ENCODE measurements at places on chromosomes 4 and X.

DNA sequence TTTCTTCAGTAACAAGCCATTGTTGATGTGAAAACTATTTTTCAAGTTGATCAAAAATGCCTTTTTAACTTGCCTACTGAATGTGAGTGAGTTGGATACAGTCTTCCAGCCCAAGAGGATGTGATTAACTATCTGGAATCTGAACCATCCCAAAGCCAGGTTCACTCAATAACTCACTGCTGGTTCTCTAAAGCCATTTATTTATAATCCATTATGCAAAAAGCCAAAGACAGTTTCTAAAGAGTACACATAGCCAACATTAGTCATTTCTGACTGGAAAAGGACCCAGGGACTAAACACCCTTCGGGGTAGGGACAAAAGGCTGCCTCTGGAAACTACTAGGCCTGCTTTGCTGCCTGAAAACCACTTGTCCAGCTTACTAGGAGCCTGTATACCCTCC is 109.6 kb downstream of the SHROOM4 start:
- DNase-seq = no peak

DNA sequence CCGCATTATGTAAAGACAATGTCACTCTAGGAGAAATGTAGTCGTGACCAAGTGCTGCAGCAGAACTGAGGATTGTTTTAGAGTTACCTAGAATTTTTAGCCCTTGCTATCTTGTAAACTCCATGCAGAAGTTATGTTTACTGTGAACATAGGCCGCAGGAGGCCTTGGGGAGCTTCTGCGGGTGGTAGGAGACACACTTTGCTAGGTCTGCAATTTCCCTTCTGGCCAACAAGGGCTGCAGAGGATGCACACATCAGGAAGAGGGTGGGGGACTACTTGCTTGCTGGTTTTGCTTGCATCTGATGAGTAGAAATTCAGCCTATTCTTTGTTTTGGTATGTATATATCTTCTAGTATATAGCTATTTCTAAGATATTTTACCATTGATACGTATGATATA is 23.1 kb downstream of the BANK1 start:
- no peak for DNase-seq

DNA sequence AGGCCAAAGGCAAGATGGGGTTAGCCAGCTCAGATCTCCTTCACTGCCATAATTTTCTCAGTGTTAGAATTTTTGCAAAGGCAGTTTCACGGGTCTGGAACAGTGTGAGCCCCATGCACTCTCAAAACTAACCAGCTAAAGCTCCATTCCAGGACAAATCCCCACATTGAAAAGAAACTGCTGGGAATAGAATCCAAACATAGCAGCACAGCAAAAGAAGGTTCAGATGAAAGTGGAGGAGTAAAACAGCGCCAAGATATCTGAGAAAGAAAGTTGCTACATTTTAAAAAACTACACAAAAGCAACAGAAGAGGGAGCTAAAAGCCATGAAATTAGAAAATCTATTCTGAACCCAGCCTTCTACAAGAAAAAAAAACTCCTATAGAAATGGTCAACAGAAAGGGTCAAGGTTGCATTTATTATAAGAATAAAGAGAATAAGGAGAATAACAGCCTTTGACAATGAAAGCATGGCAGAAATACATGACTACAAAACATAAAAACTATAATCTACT is 39.6 kb upstream of the SLC7A3 start:
- DNase-seq = no peak

DNA sequence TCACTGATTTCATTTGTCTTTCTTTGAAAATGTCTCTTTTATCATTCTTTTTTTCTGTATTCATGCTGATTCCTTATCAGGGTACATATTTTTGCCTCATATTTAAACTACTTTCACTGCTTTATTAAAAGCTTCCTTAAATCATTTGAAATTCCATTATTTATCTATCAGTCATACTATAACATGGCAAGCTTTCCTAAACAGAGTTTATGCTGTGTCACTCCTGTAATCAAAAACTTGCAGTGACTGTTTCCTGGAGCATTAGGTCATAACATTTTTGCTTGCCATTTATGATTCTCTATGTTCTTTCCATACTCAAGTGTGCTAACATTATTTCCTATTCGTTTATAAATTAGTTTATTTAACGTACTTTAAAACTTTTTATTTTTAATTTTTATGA is 203.7 kb downstream of the BMPR1B start:
- no peak for DNase-seq

DNA sequence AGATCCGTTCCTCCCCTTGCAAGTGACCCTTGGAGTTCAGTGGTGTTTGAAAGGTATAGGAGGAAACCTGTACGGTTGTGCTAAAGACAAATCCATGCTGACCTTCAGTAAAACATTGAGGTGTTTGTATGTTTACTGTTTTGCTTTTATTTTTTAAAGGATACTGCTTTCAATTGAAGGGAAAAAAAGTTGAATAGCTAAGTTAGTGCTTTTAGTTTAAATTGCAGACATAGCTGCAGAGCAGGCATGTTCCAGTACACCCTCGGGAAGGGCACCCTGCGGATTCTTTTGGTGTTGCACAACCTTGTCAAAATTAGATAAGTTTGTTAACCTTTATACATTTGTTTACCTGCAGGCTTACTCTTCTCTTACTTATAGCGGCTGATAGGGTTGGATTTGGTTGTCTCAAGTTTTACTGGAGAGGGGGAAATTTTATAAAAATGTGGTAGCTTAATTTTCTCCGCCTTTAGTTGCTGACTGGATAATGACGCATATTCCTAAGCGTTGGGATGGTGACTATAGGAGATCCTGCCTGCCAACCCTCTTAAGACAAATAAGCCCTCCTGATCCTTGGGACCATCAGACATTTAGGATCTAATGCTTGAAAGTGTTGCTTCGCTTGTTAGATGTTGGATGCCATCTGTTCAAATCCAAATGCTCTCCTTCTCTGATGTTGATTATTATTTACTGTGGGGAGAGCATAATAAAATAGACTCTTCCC is 2.0 kb downstream of the RAPGEF2 start:
- no peak for DNase-seq

- no peak for DNase-seq
Observed at GRCh38 chrX:109384699-109385098, 97.2 kb downstream of the GUCY2F start.

DNA sequence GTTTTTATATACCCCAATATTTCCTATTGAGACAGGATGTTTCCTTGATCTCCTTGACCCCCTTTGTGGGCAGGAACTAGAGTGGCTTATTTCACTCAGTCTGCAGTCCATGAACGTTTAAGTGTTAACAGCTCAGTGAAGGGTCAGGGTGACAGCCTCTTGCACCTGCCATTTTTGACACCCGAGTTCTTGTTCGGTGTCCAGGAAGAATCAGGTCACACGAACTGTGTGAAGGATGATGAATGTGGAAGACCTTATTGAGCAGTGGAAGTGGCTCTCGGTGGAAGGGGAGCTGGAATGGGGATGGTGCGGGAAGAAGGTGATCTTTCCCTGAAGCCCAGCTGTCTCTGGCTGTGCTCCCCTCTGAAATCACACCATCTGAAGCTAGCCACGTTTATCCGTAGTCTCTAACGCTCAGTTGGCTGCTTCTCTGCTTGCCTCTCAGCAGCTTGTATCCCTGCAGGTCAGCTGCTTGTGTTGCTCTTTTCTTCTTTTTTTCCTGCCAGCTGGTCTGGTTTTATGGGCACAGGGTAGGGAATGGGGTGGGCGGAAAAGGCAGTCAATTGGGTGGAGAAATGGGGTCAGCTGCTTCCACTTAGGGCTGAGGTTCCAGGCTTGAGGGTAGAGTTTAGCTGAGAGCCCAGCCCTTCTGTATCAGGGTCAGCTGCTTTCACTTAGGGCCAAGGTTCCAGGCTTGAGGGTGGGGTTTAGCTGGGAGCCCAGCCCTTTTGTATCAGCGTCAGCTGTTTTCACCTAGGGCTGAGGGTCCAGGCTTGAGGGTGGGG is 29.0 kb upstream of the CCNG2 start:
- no peak for DNase-seq

DNA sequence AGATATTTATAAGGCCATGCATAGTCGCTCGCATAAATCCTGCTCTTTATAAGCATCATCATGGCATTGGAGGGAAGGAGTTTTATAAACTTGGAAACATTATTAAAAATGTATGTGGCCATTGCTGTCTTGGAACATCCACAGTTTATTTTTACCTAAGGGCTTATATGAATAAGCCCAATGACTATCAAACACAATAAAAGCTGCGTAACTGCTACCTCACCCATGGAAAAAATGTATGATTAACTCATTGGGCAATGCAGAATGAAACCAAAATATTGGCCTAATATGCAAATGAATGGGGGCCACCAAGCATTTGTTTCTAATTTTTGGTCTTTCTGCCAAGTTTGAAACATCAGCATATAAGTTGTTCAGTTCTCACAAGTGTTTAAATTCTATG is 19.1 kb downstream of the GEMIN8 start:
- DNase-seq = no peak

DNA sequence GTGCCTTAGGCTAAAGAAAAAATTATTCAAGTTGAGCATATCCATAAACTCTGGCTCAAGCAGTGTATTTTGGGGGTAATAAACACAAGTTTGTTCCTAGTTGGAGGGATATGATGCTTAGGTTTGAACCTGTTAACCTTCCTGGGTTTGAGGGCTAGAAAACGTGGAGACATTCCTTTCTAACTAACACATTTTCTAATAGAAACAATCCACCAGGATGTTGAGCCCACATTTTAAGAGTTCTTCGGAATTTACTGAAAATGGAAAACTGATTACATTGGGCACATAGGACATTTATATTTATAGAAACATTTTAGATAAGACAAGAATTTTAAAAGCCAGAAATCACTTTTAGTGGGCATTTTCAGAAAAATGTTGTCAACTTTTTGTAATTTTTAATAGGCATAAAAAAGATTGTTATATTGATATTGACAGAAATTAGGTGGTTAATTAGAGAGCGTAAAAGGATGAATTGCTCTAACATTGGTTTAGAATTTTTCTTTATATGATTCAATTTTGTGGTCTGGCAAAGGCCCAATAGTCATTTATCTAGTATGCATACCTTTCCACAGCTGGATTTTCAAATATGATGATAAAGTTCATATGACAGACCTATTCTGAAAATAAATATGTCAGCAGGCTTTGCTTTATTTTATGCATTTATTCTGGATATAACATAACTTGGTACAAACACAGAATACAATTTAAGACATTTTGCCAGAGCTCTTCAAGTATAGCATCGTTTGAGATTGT is 49.2 kb downstream of the CEP44 start:
- no peak for DNase-seq

- DNase-seq = no peak
Observed at GRCh38 chrX:120297923-120298322, 13.3 kb downstream of the TMEM255A start.

DNA sequence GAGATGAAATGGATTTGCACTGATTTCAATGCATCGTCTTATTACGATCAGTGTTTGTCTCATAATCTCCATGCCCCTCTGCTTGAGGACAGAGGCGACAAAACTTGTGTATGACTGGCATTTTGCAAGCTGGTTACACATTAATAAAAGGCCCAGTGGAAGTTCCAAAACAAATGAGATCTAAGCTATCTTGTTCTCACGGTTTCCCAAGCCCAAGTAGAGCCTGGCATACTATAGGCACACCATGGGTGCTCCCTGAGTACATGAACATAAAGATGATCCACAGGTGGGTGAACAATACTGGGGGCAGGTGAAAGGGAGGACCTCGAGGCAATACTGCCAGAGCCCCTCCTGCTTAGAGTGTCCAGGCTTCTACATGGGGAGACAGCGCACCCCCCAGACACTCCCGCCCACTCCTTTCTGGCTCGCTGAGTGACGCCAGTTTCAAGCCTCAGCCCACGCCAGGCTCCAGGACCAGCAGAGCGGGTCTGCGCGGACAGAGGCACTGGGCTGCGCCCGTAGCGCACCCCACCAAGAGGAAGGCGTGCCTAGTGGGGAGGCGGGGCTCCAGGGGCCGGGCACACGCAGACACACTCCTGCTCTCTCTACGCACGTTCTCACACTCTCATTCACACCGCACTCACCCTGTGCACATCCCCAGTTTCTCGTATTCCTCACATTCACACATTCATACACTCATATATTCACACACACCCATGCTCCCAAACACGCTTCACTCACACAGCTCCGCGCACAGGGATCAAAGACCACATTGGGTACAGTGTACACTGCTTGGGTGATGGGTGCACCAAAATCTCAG is 8.9 kb upstream of the GSX2 start:
- DNase-seq = no peak

DNA sequence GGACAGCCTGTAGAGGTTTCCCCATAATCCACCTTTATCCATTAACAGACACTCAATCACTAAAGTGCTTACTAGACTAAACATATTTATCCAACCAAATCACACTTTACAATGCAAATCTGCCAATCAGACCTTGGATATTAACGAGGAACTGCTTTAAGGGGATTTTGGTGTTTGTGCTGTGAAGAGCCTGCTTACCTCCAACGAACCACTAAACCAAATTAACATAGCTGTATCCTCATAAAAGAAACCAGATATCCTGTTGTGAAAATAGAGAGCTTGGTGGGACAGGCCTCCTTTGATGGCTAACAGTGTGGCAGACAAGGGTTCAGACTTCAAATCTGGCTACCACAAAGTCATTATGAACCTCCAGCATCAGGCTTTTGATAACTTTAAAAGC is 252.6 kb upstream of the HAND2 start:
- no peak for DNase-seq

DNA sequence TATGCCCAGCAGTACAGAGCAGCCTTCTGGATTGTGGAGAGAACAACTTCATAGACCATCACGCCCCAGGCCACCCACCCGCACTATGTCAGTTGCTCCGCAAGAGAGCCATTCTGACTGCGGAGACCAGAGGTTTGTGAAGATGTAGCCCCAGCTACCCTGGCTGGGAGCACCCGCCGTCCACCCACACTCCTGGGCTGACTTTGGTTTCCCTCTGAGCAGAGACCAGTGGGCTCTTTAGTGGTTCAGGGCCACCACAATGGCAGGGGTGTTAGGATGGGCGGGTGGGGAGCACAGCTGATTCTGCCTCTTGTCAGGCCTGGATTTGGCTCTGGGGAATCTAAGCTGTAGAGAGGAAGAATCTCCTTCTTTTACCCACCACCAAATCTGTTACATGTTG is 313.4 kb downstream of the LDB2 start:
- DNase-seq = no peak

GRCh38 chrX:30791296-30792278 is 97.5 kb downstream of the TAB3 start:
- no peak for DNase-seq

DNA sequence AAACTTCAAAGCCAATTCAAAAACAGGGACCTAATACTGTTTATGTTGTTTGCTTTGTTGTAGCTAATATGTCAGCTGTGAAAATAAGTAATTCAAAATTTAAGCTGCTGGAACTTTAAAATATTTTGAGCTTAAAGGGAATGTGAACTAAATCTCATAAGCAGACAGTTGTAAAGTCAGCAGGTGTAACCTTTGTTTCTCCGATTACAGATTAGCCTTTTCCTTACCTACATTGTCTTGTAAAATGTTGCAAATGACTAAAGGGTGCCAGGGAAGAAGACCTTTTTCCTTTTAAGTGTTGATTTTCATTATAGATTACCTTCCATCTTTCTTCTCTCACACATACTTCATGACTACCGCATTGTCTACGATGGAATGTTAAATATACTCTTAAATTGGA is 405.1 kb downstream of the KCNIP4 start:
- DNase-seq = no peak

All from thoracic aorta (tissue), 2 donors.